ENCODE measurements at places on chromosomes 3 and 15.

DNA sequence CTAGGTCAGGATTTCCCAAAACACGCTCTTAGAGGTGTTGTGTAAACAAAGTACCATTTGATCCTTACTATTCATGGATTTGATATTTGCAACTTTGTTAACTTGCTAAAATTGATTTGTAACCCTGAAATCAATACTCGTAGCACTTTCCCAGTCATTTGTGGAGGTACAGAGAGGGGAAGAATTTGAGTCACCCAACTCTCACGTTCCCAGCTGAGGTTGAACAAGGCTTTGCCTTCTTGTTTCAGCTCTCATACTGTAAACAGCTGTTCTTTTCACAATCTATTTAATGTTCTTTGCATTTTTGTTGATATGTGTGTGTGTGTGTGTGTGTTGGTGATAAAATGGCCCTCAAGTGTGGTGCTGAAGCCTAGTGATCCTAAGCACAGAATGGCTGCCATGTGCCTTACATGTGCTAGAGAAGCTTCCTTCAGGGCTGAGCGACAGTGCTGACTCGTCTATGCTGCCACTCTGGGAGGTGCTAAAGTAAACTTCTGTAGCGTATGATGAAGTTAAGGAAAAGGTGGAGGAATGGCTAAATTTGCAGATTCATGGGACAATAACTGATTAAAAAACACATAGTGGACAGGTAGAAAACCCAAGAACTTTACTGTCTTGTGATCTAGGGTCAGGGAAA, 173.2 kb downstream of the APBA2 start:
- DNase-seq = no peak

DNA sequence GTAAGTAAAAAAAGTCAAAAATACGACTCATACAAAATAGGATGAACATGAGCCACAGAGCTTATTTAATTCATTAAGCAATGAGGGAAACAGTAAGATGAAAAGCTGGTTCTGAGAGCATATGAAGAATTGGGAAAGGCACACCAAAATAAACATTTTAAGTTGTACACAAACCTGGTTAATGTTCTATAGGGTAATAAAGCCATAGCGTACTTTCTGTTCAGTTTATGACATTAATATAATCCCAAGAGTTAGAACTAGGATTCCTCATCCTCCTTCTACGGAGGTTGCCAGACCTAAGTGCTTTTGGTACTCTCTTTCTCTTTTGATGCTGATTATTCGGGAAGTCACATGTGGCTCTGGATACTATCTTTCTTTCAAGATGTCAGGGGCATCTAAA, 41.4 kb downstream of the CLEC3B start:
- peak; percentile 31 for DNase-seq

DNA sequence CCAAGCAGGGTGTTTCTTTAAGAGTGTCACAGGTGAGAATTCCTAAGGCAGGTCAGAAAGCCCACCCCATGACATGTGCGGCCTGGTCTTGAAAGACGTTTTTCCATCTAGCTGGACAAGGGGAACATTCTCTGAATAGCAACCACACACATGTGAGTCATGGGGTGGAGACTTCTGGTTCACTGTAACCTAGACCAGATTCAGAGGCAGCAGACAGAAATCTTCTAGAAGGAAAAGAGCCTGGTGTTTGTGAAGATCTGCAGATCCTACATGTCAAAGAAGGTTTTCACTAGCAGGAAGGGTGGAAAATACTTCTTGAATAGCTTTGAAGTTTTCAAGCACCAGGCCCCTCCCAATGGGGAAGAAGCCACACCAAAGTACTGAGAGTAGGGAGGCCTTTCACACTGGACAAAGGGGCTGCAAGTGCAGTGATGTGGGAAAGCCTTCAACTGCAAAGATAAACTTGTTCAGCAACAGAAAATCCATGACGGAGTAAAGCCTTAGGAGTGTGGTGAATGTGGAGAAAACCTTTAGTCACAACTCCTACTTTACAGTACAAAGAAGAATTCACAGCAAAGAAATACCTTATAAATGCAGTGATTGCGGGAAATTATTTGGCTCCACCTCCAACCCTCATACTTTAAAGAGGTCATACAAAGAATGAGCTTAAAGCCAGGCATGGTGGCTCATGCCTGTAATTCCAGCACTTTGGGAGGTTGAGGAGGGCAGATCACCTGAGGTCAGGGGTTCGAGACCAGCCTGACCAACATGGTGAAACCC, 17.6 kb downstream of the ADAM10 start:
- DNase-seq = peak; percentile 68

DNA sequence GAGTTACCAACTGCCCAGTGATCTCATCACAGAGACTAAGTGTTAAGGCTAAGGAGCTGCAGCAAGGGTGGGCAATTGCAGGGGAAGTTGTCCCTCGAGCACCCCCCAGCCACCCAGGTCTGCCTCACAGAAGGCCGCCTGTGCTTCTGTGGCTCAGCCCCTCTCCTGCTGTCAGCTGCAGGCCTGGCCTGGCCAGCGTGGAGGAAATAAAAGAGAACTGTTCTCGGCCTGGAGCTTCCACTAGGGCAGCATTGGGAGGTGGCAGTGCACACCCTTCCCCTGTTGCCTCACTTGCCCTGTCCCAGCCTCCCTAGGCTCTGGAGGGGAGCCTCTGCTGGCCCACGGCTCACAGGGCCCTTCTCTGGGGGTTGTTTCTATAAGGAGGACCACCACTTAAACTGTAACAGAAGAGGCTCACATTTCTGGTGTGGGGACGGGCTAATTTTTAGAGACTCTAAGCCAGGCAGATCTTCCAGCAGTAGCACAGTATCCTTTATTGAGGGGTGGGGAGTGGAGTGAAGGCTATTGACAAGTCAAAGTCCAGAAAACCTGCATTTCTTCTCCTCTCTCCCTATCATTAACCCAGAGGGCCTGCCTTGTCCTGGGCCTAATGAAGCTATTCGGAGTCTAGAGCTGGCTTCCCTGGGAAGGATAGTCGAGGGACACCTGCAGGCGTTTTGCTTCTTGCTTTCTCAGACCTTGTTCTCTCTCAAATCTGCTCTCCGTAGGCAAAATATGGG, 75.6 kb upstream of the ADPGK start:
- no peak for DNase-seq

DNA sequence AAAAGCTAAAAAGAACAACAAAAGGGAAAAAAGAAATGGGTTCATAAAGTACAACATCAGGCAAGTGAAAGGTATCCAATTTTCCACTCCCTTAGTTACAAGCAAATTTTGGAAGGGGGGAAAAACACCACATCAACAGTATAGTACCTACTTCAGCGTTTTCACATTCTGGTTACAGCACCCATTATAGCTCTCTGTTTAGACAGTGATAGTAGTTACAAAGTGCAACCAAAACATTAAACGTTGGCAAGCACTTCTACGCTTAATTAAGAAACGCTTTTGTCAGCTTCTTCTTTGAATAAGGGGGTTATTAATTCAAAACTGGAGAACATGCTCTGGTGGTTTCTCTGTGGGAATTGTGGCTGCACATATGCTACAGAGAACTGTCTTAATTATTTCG, 180.2 kb downstream of the VPS13C start:
- no peak for DNase-seq

DNA sequence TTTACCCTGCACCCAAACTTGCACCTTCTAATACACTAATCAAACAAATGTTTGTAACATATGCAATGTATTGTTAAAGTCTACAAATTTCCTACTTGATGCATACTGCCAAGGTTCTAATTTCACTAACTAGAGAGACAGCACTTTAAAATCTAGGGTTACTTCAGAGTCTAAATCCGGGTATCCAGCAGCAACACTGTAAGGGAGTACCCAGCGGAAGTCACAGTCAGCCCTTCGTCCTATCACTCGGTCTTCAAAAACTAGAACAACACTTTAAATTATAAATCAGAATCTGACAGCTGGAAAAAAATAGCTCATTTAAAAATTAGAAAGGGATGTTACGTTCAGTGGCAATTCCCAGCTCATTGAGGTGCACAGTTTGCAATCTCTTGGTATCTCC, 8.3 kb downstream of the TNIK start:
- no peak for DNase-seq

- DNase-seq = no peak
Observed at GRCh38 chr3:125318167-125318865, 56.8 kb downstream of the ZNF148 start.

DNA sequence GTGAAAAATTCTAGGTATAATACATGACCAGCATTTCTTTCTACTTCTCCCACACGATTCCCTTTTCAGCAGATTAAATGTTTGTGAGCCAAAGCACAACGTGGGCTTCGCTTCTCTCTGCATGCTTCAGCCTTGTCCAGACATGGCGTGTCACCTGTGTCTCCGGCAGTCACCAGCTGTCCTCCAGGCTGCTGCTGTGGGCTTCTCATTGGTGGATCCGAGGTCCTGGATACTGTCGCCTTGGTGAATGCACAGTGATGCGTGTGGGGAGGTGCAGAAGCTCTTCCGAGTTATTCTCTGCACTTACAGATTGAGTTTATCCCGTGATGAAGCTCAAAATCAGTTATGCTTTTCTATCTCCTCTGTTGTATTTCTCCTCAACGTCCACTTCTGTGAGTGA, 23.0 kb upstream of the GOLGA8J start:
- DNase-seq = no peak

DNA sequence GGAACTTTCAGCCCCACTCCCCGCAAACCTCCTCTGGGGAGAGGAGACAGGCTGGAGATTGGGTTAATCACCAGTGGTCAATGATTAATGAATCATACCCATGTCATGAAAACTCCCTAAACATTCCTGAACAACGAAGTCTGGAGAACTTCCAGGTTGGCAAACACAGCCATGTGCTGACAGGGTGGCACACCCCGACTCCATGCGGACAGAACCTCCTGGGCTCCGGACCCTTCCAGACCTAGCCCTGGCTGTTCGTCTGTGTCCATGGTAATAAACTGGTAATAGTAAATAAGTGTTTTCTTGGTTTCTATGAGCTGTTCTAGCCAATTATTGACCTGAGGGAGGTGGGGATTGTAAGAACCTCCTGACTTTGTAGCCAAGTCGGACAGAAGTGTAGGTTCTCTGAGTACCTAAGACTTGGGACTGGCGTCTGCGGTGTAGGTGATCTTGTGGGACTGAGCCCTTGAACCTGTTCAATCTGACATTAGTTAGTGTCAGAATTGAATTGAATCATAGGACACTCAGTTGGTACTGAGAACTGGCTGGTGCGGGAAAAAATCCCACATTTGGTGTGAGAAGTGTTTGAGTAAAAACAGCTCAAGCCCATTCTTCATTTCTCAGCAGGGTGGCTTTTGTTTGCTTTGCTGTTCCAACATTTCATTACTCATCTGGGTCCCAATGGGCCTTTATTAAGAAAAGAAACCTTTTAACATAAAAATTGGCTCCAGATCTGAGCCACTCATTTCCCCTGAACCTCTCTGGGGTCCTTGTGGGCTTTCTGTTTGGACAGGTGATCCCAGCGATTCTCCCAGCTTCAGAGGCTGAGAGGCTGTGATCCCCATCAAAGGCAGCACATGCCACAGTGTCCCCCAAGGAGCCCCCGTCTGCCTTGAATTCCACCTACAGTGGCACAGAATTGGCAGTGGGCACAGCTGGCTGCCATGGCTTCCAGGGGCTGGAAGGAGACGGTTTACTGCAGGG, 151.0 kb downstream of the TJP1 start:
- no peak for DNase-seq

GRCh38 chr3:28916713-28917499, 364.0 kb upstream of the RBMS3 start:
- DNase-seq = peak; percentile 26

DNA sequence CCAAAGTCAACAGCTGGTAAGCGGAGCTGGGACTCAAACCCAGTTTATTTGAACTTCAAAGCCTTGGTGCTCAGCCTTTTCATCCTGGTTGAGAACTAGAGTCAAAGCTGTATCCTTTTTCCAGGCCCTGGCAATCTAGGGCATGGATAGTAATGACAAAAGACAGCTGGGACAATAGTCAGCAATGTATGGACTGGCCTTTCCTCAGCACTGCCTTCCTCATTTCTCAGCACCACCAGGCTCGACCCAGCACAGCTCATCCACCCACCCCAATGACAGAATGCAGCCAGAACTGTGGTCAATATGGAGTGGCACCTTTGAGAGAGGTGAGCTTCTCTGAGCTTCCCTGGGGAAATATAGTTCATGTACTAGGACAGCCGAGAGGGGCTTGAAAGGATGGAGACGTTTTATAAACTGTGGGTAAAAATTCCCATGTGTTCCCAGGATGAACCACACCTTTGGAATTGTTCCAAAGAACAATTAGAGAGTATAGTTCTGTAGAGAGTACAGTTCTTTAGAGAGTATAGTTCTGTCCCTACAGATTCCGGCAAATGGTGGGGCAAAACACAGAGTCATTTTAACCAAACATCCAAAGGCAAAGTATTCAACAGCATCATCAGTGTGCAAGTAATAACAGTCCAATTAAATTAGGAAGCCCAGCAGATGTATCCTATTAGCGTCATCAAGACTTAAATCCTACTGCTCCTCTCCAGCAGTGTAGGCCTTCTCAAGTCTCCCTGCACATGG, 30.2 kb upstream of the IREB2 start:
- no peak for DNase-seq

- DNase-seq = no peak
Observed at GRCh38 chr15:62977952-62978811, 64.4 kb upstream of the TPM1 start.

DNA sequence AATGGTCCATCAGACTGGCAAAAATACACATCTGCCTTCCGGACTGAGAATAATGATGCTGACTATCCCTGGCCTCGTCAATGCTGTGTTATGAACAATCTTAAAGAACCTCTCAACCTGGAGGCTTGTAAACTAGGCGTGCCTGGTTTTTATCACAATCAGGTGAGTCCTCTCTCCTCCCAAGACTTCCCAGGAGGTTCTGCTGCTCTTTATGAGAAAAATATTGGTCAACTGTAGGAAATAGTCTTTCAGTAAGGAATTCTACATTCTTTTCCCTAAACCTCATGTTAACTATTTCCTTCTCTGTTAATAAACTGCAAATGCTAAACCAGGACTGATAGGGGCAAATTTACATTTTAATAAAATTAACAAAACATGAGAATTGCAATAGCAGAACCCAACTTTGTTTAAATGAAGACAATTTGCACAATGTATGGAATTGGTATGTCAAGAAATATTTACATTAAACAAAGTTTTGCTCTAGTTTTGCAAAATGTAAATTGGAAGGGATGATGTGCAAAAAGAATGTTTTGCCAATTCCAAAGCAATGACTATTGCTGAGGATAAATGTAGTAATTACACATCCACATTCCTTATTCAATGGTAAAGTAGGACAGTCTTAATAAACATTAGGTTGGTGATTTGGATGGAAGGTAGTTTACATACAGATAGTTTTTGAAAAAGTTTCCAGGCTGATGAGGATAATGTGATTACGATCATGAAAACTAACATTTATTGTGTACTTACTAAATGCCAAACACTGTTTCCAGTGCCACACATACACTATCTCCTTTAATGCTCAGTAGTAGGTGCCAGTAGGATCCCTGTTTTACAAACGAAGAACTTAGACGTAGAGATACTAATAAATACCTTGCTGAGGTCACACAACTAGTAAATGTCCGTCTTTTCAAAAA, 21.1 kb downstream of the UPK1B start:
- DNase-seq = no peak

GRCh38 chr15:70407336-70407670, 309.6 kb upstream of the TLE3 start:
- DNase-seq = no peak

DNA sequence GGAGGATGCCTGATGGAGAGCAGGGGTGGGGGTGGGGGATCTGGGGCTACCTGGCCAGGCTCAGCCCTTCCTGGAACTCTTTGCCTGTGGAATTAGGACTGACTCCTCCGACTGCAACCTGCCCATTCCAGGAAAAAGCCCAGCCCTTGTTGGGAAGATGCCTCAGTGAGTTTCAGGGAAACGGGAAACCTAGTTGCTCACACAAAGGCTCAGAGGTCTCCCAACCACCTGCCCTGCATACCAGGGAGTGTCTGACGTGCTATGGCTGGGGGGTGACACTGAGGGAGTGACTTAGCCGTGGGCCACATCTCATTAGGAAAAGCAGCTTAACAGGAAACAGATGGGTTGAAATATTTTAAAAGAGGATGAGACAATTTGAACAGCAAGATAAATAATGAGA, 27.9 kb downstream of the CYP8B1 start:
- no peak for DNase-seq
